Activated CD4-positive, alpha-beta T cell treated with anti-CD3 and anti-CD28 coated beads, Interleukin-2, Interleukin-6, amounts not matched to agents 100 ng/mL and 50 ng/mL, durations not matched to agents 16 hours and 8 hours (primary cell): ENCODE measurements at places on chromosomes 3 and 15.

GRCh38 chr3:31294430-31295149, 238.1 kb upstream of the STT3B start:
- no peak for DNase-seq

DNA sequence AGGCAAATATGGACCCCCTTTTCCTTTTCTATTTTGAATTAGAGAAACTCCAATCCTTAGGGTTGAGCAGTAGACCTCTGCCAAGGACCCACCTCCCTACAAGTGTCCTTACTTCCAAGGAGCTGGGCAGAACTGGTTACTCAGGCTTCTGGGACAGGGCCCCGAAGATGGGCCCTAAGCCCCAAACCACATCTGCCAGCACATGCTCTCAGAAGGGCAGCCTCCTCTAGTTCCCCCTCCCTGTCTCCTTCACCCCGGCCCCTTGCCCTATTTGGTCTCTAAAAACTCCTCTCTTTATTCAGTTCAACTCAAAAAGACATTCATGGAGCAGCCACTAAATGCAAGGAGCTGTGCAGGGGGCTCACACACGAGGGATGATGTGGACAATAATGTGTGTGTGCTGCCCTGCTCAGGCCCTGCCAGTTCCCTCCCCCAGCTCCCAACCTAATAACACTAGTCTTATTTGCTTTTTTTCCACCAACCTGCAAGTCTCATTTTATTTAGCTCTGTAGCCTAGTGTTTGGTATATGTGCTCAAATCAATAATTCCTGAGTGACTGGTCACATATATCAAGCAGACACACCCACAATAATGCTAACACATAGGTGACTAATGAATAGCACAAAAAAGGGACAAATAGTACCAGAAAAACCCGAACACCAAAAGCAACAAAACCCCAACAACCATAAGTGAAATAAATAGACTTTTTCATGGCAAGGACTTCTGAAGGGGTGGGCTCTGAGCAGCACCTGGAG, 12.2 kb downstream of the ZDHHC3 start:
- no peak for DNase-seq

DNA sequence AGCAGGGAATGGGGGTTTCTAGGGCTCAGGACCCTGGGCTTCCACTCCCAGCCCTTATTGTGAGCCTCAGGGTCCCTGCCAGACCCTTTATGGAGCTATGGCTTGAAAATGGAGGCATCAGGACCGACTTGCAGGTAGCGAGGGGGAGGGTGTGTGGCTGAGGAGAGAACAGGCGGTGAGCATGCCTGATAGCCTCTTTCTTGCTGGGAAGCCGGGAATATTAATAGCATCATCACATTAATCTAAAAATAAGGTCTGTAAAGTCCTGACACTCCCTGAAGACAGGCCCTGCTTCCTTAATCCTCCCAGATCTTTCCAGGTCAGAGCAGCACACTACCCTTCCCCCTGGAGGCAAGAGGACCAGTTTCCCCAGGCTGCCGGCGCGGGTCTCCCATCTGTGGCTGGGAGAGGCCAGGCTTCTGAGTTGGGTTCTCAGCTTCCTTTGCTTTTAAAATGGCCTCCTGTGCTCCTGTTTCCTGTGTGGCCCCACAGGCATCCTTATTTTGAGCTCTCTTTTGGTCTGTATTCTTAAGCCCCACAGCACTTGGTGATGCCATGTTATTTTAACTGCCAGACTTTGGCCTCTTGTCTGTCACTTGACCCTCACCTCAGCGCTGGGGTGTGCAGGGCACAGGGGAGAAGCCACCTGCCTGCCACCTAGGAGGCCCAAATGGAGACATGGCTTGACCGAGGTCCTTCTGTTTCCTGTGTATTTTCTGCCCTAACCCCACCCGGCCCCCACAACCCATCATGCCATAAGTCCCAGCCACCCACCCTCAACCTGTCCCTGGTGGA, 185.0 kb upstream of the TOPAZ1 start:
- no peak for DNase-seq

DNA sequence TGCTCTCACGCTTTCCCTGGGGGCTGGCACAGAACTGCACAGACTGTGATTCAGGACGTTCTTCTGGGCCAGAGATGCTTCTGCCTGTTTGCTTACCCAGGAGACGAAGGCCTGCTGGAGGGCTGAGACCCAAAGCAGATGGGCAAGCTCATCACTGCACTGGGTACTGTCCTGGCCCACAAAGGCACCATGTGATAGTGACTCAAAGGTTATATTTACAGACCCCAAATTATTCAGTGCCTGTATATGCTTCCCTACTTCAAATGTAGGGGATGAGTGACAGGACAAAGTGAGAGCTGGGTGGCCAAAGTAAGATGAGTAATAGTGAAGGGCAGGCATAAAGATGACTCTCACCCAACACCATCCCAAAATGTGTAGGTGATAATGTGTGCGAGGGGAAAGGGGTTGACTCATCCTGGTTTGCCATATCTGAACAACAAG, 127.4 kb downstream of the WDR76 start:
- DNase-seq: peak; percentile 36

GRCh38 chr3:7841451-7841850, 660.2 kb upstream of the LMCD1 start:
- no peak for DNase-seq

DNA sequence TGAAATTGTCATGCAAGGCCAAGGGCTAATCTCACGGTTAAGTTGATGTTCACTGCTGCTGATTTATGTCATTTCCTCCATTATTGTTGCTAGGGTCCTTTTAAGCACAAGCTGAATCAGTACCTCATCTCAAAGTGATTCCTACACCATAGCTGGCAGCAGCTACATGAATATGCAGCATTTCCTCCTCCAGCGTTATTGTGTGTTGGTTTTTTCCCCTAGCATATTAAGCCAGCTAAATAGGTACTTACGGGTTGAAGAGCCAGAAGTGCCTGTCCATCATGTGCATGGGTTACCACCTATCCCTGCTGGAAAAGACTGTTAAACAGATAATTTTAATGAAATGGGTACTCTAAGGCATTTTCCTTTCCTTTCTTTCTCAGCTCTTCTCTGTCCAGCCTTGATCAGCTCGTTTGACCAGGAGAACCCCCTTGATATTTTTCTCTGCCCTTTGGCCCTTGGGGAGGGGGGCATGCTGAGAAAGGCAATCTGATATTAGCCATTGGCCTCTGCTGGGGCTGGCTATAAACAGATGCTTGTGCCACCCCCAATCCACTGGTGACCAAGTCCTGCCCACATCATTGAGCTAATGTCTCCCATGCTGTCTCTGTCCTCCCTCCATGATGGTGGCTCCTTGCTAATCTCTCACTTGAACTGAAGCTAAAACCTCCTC, 115.6 kb upstream of the PLXNA1 start:
- no peak for DNase-seq

DNA sequence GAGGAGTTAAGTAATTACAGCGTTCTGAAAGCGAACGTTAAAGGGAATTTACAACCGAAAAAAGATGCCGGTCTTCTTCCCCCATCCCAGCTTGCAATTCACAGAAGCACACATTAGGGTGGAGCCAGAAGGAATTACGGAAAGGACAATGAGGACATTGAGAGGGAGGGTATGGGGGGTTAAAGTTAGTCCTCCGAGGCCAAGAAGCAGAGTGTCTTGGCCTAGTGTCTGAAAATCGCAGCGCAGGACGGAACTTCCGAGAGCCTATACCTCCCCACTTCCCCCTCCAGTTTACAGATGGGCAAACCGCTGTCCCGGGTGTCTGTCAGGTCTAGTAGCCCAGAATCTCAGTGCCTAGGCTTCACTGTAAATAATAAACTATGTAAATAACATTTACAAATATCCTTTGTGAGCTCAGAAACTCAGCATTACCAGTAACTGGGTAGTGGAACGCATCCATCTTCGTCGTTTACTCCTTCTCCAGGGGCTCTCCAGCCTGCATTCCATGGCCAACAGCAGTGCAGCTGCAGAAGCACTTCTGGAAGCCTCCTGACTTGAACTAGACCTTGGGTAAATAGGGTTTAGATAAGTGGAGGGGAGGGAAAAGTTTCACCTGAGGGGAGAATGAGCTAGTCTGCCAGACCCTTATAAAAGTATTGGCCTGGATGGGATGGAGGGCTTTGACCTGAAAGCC, 922 bp downstream of the ADPRH start:
- peak; percentile 44 for DNase-seq

- DNase-seq: no peak
Observed at GRCh38 chr3:116367761-116368395, 77.4 kb downstream of the LSAMP start.

GRCh38 chr15:80514071-80514780, 110.0 kb downstream of the ARNT2 start:
- no peak for DNase-seq

GRCh38 chr3:61381745-61382392, 130.6 kb upstream of the FHIT start:
- DNase-seq: peak; percentile 60

- DNase-seq: no peak
Observed at GRCh38 chr15:80951941-80952340, 37.7 kb downstream of the MESD start.

- no peak for DNase-seq
Observed at GRCh38 chr3:130386604-130387263, 41.3 kb downstream of the COL6A5 start.

DNA sequence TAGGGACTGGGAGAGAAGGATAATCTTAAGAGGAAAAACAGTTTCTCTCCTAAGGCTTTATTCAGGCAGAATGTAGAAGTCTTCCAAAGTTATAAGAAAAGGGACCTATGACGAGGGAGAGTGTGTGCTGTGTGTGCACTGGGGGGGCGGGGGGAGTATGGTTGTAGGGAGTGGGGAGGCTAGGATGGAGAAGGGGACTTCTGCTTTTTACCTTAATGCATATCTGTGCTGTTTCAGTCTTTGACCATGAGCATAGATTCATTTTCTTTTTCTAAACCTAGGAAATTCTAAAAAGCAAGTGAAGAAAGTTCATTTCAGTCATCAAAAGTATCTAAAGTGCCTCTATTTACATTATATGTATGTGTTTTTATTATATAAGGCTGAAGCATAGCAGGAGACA, 52.6 kb upstream of the RASA2 start:
- DNase-seq: no peak

DNA sequence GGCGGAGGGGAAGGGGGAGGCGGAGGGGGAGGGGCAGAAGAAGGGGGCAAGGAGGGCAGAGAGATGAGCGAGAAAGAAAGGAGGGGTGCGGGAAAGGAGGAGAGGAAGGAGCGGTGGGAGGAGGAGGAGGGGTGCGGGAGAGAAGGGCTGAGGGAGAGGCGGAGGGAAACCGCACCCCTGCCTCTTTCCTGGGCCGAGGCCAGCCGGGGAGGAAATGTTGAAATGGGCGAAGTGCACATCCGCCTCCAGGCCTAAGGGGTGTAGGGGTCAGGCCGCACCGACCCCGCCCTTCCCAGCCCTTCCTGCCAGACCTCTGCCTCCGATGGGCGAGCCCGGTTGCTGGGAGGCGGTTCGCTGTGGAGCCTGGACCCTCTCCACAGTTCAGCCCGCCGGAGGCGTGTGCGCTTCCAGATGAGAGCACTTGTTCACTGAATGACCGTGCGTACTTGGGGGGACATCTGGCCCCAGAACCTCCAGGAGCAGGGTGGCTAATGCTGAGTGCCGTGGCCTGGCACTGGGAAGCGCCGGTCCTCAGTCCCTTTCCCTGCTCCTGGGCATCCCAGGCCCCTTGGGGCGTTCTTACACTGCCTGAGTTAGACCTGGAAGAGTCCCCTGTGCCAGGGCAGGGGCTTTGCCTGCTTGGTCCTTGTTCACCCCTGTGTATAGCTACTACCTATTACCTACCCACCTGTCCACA, 110.3 kb upstream of the KLF13 start:
- peak; percentile 70 for DNase-seq

DNA sequence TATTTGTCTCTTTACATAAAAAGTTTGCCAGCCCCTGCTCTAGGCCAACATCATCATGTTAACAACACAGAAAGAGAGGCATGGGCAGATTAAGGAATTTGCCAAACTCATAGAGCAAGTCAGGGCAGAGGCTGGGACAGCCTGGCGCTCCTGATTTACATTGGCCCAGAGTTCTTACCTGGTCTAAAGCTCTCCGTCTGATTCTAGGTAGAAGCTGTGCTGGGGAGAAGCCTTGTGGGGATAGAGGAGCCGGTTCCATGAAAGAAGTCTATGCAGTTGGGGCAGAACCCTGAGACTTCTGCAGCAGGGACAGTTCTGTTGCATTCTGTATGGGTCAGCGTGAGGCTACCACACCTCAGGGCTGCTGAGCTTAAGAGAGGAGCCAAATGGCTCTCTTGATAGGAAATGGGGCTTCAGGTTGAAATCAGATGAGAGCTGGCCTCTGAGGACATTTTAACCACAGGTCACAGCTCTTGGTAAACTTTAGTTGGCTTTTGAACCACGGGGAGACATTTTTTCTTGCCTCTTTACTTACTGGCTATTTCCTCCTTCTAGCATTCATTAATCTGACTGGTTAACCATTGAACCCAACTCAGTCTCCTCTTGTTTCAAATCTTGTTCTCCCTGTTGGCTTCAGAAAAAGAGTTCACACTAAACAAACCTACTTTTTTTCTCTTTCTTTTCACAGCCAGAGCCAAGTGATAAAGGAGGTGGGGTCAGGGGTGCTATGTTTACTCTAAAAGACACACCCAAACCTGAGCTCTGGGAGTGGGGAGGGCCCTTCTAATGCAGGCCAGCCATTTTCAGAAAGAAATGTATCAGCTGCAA, 250.7 kb downstream of the OPA1 start:
- DNase-seq: no peak

DNA sequence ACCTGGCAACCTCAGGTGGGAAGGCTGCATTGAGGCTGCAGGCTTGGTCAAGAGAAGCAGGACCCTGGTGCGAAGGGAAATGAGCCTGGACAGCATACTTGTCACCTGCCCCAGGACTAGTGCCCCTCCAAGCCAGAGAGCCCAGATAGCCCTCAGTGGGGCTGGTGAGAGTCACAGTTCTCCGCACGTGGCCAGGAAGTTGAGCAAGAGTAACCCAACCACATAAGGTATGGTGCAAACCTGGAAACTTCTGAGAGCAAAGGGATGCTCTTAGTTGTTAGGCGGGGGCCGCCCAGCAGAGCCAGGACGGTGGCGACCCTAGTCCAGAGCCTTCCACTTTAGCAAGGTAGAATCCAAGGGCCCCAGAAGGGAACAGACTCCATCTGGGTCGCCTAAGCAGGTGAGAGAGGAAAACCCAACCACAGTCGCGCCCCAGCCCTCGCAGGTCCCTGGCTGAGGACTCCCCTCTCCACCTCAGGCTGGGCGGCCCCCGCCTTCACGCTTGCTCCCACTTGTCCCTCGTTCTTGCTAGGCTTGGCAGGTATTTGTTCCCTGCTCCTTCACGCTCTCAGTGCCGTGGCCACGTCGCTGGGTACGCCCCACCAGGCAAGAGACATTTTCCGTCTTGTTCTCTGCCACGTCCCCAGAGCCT, 1.1 kb upstream of the VPS18 start:
- no peak for DNase-seq

DNA sequence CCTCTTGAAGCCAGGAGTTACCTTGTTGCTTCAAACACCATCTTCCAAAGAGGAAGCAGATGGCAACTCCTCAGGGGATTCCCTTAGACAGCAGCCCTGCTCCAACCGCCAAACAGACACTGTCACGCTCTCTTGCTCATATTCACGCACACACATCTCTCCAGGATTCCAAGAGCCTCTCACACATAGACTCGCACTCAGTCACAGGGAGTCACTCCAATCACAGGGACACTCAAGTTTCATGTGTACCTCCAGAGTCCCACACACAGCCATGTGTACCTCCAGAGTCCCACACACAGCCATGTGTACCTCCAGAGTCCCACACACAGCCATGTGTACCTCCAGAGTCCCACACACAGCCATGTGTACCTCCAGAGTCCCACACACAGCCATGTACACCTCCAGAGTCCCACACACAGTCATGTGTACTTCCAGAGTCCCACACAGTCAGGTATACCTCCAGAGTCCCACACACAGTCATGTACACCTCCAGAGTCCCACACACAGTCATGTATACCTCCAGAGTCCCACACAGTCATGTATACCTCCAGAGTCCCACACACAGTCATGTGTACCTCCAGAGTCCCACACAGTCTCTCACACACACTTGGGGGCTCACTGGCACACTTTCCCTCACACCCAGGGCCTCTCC, 6.1 kb downstream of the VWA5B2 start:
- DNase-seq: no peak
